CD4-positive, alpha-beta T cell treated with Interleukin-17A for 1 hour (primary cell): ENCODE measurements at places on chromosomes 5 and 9.

GRCh38 chr9:131349881-131350563 is 43.9 kb upstream of the PRRC2B start:
- DNase-seq = peak; percentile 85

DNA sequence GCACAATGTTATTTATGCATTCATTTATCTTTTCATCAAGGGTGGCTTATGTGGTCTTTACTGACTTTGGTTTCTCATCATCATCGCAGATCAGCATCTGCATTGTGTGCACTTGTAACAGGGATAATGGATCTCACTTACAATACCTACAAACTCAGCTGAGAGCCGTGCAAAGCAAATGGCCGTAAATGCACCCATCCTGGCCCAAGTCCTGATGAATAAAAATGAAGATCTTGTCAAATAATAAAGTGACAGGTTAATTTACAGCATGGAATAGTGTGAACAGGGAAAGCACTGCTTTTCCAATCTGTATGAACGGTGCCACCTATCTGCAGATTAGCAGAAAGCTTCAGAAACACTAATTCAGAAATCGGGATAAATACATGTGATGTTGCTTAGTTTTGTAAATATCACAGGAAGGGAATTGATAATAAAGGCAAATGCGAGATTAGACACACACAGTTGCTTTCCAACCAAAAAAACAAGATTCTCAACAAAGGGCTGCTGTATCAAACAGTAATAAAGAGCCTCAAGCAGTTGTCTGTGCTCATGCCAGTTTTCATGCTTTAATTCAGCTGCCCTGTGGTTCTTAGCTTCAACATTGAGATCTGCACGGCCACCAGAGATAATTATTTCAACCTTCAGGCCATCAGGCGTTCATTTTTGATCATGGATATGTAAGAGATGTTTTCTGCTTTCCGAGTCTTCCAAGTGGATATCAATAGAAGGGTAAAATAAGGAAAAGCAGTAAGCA is 153.4 kb upstream of the POU5F2 start:
- no peak for DNase-seq

DNA sequence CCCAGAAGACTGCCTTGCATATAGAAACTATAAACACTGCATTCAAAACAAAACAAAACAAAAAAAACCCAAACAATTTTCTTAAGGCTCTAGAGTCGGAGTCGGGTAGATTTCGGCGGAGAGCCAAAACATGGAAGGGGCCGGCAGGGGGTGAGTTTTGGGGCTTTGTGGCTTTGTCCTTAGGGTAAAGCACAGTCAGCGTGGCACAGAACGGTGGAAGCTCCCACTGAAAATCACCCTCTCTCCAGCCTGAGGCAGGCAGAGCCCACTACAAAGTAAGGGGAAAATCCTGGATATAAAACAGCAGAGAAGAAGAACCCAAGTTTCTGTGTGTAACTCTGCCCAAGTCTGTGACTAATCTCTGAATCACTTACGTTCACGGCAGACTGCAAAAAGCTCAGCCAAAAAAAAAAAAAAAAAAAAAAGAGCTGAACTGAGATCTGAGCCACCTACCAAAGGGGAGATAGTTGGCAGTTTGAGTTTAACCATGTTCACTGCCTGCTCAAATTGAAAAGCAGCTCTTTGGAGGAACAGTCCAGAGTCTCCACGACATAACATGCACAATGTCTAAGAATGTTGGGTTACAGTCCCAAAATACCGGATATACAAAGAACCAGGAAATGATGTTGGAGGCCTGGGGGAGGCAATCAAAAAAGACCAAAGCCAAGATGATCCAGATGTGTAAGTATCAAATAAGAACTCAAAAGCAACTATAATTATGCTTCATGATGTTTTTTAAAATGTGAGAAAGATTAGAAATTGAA is 26.6 kb upstream of the OR2K2 start:
- no peak for DNase-seq

DNA sequence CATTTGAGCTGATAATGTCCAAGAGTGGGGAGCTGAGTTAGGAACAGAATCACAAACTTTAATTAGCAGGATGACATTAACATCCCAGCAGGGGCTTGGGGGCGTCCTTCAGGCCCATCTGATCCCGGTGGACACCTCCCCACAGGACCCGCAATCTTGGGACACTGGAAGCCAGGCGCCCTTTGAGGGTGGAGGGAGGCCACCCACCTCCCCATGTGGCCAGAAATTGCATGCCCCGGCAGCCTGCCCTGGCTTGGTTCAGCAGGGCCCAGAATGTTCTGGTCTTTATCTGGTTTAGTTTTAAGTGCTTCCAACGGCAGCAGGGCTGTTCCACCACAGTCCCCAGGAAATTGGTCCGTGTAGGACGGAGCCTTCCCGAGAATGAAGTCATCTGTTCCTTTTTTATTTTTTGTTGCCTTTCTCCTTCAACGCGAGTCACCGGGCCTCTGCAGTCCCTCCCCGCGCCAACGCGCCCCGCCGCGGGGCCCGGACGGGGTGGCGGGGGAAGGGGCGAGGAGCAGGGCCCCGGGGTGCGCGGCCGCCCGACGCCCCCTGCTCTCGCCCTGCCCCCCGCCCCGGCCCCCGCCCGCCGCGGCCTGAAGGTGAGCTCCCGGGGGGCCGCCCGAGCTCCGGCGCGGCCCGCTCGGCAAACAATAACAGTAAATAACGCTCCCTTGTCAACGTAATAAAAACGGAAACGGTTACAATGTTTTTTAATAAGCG is 207.9 kb downstream of the C9orf50 start:
- peak; percentile 73 for DNase-seq

- DNase-seq = no peak
Measured at GRCh38 chr5:88545338-88545737, 276.7 kb upstream of the TMEM161B start.

DNA sequence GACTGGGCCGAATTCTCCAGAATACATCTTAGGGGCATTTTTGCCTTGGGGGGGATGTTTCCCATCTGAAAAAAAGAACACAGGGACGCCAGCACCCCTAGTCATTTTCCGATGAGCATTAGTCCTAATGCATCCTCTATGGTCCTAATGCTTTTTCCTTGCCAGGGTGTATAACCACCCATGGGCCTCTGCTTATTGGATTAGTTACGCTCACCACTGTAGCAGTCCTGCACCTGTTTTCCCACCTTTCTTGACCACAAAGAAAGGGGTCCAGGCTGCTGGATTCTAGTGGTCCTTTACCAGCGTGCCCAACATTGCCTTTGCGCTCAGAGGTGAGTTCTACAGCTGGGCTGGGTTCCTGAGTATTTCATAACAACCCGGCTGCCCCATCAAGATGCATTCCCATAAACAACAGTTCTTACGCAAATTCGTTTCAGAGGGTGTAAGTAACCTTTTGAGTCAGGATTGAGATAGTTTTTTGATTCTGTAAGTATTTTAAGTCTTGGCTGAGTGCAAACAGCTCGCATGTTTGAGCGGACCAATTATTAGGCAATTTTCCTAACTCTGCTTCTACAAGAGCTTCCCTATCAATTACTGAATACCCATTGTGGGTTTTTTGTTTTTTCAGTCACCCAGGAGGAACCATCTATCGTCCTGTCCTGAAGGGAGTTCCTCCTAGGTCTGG is 135.1 kb downstream of the DROSHA start:
- no peak for DNase-seq

DNA sequence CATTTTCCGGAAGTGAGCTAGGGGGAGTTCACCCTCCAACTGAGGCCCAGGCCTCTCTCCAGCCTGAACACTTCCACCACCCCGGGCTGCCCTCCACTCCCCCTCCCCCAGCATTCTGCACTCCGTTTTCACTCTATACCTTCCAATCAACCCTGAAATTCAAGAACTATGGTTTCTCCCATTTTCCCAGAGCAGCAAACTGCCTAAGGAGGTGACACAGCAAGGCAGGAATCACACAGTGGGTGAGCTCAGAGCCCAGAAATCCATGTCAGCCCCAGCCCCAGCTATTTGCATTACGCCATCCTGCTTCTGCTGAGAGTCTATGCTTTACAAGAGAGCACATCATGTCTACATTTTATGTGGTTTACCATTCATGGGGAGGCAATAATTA is 11.9 kb downstream of the MSX2 start:
- DNase-seq = no peak

DNA sequence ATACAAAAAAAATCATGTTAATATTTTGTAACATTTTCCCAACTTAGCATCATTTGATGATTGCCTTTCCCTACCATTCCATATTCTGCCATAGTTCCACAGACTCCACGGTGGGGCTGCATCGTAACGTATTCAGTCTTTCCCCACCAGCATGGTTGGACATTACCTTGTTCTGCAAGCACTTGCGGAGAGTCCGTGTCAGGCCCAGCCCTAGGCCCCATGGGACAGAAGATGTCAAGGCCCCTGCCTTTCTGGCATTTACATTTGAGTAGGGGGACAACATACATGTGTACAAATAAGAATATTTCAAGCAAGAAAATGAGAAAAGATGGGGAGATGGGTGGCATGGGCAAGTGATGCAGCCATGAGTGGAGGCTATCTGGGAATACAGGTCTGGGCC is 8.2 kb upstream of the PHF2 start:
- DNase-seq = no peak

DNA sequence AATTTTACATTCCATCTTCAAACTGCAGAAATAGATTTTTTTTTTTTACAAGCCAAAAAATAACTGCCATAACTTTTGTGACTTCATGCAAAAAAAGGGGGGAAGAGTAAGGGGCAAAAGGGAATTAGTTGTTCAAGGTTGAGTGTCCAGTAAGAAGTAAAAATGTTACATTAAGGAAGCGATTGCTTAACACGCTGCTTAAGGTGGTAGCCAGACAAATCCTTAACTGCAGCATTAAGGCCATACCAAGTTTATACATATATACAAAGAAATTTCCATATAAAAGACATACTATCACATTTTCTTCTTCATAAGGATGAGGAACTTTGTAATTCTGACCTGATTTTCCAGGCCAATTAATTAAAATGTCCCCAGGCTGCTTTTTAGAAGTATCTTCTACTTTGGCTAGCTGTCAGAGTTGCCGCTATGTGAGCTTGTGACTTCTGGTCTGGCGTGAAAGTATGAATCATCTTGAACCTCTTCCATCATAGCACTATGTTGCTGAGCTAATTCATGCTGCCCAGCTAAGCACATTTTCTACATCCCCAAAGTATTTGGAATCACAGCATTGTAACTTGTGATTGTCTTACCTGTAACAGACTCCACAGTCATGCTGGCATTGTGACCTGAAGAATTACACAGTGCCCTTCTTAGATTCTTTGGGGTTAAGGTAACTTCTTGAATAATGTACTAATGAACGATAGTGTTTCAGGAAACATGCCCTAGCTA is 40.0 kb downstream of the G3BP1 start:
- no peak for DNase-seq

DNA sequence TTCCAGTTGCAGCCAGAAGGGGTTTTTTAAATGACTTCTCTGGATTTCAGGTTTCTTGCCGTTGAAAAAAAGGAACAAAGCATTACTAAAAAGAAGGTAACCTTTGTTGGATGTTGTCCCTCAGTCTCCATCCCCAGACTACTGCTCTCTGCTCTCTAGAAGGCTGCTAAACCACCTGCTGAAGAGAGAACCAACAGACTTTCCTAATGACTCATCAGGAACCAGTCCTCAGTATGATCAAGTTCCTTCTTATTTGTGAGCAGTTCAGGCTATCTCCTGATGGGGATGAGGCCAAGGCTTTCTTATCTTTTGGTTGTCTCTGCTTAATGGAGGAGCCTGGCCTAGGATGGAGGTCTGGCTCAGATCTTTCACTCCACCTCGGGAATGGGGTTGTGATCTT is 4.1 kb downstream of the KIF4B start:
- DNase-seq = no peak

DNA sequence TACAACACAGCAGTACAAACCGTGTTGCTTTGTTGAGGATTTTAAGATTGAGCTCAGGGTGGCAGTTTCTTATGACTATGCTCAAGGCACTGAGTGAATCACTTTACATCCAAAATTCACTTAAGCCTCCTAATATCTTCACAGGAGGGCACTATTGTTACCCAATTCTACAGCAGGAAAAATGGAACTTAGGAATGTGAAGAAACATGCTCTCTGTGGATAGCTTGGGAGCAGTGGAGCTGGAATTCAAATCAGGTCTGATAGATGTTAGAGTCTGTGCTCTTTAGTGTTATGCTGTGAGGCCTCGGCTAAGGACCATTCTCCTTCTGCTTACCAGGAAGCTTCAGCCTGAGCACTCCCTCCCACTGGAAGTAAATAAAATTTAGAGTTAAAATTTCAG is 18.7 kb upstream of the HMHB1 start:
- DNase-seq = no peak

DNA sequence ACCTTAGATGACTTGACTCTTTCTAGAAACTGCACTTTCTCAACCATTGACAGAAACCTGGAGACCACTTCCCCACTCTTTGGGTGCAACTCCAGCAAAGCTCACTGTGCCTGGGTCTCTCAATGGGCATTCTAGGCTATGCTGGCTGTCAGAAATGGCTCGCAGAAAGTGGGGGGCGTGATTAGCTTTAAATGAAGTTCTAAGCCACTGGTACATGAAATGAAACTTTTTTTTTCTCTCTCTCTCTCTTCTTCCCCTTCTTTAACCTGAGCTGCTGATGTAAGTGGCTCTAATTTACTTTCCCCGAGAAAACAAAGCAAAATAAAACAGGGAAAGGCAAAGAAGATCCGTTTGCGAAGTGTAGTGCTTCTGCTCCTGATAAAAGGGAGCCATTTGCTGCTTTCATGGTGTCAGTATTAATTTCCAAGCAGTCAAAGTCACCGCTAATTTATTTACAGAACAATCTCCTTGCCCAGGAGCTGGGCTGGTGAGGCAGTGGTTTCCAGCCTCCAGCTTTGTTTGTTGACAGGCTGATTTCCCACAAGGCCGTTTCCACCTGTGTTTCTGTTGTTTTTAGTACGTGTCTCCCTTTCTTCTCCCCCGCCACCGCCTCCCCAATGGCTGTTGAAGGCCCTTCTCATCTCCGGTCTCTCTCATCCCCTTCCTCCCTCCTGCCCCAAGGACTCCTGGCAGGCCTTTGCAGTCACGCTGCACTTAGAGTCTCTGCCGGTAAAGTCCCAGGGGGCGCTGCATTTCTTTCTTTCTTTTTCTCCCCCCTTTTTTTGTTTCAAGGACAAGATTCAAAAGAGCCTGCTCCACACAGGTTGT is 422.9 kb downstream of the EBF1 start:
- no peak for DNase-seq

GRCh38 chr5:8005416-8005815 is 136.5 kb downstream of the MTRR start:
- DNase-seq = no peak

- DNase-seq = no peak
Measured at GRCh38 chr5:45098483-45098882, 289.7 kb downstream of the MRPS30 start.

DNA sequence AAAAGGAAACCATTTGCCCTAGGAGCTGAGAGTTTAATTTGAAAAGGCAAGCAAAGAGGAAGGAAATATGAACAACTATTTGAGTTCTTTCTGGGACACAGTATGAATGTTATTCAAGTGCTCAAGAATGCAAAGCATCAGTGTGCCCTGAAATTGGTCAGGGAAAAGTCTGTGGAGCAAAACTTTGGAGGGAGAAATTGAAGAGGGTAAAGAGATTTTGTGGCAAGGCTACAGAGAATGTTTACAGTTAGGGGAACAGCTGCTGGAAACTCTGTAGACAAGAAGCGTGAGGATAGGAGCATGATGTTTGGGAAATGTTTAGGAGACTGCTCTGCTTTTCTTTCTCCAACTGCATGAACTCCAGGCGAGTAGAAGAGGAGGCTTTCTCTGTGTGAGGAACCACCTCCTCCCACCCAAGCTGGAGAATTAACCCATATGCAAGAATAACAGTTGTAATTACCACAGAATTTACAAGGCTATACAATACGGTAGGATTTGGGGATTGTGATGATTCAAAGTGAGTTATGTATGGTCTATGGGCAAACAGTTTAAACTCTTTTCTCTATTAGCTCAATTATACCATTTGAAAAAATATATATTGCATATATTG is 75.4 kb upstream of the IL7R start:
- DNase-seq = no peak
